ENCODE measurements at places on chromosomes 5 and 9.
A peak's percentile ranks its signal among the peaks of the same experiment; 100 is the strongest.

DNA sequence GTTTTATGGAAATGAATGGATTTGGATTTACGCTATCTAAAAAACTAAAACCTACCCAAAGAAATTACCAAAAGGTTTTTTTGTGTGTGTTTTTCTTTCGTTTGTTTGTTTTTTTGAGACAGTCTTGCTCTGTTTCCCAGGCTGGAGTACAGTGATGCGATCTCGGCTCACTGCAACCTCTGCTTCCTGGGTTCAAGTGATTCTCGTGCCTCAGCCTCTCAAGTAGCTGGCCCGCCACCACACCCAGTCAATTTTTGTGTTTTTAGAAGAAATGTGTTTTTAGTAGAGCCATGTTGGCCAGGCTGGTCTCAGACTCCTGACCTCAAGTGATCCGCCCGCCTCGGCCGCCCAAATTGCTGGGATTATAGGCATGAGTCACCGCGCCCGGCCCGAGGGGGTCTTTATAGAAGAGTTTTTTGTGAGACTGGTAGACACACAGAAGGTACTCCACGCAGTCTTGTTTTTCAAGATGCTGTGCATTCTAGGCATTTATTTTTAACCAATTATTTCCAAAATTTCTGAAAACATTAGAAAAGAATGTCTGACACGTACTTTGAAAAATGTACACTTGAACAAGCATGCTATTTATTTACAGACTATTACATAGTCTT is 75.7 kb downstream of the NR6A1 start:
- no peak for DNase-seq

DNA sequence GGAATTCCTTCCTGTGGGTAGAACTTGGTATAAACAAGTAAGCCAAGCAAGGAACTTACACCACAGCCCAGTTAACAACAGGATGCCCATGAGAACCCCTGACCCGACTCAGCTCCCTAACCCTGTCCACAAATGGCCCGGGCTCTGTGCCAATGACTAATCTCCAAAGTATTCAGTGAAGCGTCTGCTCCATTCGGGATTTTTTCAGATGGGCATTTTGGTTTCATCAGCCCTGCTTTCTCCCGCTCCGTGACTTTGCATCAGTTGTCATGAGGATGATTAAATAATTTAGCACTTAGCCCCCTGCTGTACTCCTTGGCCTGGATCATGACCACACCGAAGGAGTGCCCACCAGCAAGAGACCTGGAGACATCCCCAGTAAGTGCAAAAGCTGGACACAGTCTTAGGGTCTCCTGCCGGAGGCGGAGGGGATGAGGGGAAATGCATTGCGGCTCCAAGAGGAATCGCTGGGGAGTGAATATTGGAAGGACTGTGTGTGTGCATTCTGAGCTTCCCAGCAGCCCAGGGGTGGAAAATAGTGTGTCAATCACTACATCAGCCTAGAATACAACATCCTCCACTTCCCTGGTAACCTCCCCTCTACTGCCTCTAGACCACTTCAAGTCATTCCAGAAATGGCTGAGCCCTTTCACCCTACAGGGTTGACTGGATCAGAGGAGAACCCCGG is 41.4 kb upstream of the DNAH5 start:
- no peak for DNase-seq

DNA sequence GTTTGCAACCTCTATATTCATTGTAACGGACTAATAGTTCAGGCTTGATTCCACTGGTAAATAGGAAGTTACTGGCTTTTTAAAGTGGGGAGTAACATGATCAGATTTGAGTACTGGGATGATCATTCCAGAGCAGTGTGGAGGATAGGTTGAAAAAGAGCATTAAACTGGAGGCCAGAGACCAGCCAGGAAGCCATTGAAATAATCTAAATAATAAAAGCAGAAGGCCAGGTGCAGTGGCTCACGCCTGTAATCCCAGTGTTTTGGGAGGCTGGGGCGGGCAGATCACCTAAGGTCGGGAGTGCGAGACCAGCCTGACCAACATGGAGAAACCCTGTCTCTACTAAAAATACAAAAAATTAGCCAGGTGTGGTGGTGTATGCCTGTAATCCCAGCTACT is 56.0 kb upstream of the MSX2 start:
- no peak for DNase-seq

- no peak for DNase-seq
Measured at GRCh38 chr9:2087500-2088313, 72.6 kb downstream of the SMARCA2 start.

DNA sequence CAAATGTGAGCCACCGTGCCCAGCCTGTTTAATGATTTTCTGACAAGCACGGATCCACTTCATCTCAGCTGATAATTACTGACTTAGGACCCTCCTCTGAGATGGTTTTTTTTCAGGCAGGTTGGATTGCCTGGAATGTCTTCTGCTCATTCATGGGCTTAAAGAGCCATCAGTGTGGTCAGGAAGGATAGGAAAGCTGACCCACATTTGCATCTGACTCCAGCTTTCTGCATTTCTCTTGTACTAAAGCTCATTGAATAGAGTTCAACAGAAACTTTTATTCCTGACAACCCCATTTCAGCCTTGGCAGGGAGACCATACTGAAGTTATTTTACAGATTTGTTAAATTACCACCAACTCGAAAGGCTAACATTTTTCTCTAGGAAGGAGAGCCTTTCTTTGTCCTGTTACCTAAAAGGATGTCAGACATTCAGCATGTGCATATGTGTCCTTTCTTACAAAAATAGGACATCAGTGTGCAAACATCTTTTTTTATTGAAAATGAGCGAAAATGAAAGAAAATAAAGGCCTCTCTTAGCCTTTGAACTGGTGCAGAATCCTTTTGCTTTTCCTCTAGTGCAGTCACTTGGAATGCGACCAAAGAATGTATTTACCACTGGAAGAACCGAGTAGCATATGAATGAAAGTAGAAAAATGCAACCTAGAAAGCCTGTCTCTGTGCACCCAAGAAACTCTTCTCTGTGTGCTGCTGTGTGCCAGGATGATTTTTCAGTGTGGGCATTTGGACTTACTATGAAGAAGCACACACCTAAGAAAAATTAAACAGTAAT is 26.6 kb downstream of the ADCY2 start:
- no peak for DNase-seq

- DNase-seq = peak; percentile 53
Measured at GRCh38 chr9:96654450-96655197, 493 bp downstream of the PRXL2C start.

DNA sequence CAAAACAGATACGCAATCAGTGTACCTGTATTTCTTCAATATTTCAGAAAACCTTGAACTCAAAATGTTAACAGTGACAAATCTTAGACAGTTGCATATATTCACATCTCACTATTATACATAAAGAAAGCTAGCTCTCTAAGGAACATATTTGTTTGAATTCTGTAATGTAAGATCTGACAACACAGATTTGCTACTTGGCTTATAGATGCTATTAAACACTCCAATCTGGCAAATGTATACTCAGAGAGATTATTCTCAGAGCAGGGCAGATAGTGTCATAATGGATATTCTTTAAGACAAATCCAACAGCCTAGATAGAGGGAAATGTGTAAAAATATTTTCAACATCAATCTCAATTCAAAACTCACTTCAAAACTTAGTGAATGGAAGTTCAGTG is 794.5 kb upstream of the CDH9 start:
- no peak for DNase-seq

DNA sequence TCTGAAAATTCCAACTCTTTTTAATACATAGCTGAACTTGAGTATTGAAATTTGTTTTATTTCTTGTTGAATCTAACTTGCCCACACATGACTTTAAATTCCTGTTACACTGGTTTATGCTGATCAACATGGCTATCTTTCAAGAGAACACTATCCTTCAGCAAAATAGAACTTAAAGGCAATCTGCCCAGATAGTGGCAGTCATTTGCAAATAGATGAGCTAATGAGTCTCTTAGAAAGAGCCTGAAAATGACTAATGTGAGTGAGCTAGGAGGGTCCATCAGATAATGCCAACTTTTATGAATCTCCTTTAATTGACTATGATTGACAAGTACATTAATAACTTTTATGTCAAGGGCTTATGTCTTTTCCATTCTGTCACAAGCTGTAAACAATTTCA is 1360.8 kb upstream of the C9orf72 start:
- no peak for DNase-seq

DNA sequence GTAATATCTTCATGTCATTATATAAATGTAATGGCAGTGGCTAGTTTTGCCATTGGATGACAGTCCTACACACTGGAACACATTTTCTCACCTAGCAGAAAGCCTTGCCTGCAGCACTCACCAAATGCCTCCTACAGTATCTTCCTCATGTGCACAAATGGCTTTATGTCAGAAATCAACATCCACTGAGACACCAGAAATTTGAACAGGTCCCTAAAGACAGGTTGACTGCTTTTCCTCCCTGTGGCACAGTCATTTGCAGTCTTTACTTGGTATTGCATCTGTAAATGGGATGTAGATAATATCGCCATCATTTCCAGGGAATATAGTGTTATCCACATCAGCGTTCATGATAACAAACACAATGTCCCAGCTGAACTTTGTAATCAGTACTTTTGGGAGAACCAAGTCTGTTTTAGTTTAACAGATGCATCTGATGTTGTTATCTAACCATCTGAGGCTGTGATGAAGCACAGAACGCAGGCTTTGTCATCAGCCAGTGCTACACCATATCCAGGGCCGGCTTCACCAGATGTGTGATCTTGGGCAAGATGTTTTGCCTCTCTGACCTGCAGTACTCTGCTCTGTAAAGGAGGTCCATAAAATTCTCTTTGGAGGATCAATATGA is 83.9 kb upstream of the TAS2R1 start:
- no peak for DNase-seq

DNA sequence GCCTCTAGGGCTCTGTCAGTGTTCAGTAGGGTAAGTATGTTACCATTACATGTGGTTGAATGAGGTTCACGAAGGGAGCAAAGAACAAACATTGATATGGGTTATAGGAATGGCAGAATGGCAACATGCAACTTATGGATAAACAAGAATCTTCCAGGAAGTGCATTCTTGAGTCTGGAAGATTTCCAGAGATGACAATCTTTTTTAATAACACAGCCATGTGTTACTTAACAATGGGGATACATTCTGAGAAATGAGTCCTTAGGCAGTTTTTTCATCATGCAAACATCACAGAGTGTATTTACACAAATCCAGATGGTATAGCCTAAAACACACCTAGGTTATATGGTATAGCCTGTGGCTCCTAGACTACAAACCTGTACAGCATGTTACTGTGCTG is 9.1 kb upstream of the SLC28A3 start:
- no peak for DNase-seq

- peak; percentile 26 for DNase-seq
Measured at GRCh38 chr5:124162767-124163532, 583.5 kb downstream of the ZNF608 start.

DNA sequence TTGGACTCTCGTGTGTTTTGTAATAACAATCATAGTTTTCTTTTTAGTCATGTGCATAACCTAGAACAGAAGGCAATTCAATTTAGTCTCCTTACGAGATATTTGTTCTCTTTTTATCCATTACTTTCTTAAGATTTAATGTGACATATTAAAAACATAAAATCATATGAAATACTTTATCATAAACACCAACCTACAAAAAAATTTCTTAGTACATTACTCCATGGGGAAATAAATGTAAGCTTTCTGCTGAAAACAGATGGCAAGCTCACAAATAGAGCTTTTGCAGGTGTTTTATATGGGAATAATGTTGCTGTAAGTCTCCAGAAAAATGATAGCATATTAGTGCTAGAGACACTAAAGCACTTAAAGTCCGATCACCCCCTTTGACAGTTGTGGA is 1035.2 kb upstream of the ARRDC3 start:
- no peak for DNase-seq

DNA sequence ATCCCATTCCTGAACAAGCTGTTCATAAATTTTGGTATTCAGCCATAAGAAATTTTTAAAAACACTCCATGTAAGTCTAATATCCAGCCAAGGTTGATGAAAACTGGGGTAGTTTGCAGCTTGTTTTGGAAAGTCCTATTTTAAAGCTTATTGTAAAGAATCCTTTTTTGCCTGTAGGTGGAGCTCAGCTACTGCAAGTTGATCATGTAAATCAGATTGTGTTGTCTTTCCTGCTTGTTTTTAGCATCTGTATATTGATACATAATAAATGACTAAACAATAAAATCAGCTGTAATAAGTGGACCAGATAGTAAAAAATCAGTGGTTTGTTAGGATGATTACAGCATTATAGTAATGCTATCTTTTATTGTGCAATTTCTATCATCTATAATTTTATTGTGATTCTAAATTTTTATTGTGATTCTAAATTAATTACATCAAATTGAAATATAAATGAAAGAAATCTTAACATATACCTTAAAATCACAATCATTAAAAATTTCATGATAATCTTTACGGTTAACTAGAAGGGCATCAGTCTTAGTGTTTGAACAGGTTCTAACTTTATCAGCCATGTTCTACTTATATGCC is 42.4 kb downstream of the CWC27 start:
- DNase-seq = peak; percentile 7

DNA sequence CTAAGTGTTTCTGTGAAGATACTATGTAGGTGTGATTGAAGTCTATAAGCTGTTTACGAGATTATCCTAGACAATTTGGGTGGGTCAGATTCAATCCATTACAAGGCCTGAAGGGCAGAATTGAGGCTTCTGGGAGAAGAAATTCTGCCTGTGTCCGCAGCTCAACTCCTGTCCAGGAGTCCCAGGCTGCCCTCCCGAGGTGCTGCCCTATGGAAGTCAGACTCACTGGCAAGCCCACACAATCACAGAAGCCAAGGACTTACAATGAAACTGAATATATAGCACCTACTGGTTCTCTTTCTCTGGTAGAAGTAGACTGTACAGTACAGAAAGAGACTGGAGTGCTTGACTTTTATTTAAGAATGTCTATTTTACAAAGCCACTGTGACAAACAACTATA is 74.5 kb downstream of the EPB41L4A start:
- DNase-seq = no peak

GRCh38 chr9:69824499-69825252 is 4.1 kb downstream of the CFAP95 start:
- DNase-seq = no peak

DNA sequence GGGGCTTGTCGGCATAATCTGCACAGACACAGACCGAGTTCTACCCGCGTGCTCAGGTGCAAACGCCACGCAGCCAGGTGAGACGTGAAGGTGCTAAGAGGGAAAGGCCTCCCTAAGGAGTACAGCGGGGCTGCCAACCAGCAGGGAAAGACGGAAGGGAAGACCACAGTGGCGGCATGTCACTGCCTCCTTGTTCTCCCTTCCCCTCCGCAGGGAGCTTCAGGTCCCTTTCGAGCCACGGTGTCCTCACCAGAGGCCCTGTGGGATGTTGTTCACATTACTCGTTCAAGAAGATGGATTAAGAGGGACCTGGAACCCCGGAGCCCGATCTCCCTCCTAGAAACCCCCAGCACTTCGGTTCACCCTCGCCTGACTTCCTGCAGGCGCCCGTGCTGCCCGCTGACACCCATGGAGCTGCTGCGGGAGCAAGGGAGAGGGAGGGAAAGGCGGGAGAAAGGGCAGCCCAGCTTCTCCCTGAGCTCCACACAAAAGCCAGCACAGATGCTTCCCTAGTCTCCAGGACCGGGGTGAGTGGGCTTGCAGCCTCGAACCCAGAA is 686 bp downstream of the BRD9 start:
- DNase-seq = no peak

DNA sequence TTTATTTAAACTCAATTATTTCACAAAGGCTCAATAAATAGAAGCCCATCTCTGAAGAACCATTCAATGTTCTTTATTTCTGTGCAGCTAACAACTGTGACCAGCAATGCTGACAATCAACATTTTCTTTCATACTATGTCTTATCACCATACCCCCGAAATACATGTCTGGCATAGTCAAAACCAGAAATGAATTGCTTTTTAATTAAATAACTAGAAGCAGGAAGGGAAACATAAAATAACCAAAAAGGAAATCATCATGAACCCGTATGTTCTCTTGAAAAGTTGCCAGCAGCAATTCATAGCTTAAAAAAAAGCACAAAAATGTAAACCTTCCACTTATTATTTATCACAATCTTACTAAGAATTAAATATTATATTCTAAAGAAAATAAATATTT is 212.4 kb downstream of the TMEM232 start:
- no peak for DNase-seq
